ENCODE measurements at places on chromosomes 2 and 18.

DNA sequence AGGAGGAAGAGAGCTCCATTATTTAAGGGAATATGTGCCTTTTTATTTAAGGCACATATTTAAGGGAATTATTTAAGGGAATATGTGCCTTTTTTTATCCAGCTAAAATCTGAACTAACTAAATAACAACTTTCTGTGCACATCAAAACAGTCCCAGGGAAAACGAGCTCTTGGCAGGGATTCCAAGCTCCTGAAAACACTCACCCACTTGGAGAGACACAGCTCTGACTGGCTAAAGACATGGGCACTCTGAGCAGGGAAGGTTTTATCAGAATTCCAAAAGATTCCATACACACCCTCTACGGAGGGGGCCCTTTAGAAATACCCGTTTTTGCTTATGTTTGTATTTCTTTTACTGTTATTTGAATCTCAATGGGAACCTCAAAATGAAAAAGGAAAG lies 181.0 kb downstream of the ZNF516 start:
- no peak for DNase-seq

GRCh38 chr2:80244905-80245584 lies 59.5 kb downstream of the LRRTM1 start:
- DNase-seq = no peak

DNA sequence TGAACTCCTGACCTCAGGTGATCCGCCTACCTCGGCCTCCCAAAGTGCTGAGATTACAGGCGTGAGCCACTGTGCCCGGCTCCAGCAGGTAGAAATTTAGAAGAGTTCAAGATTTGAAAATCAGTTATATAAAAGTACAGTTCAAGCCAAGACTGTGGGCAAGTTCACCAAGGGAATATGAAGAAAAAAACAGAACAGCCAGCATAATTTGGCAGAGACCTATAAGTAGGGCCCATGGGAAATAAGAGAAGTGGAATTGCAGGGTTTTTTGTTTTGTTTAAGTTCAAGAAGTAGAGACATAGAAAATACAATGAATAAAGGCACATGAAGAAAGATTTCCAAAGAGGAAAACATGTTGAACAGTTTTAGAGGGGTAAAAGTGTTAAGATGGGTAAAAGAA lies 57.9 kb downstream of the BAZ2B start:
- no peak for DNase-seq

GRCh38 chr2:176370467-176371171 lies 101.4 kb downstream of the MTX2 start:
- DNase-seq = no peak

DNA sequence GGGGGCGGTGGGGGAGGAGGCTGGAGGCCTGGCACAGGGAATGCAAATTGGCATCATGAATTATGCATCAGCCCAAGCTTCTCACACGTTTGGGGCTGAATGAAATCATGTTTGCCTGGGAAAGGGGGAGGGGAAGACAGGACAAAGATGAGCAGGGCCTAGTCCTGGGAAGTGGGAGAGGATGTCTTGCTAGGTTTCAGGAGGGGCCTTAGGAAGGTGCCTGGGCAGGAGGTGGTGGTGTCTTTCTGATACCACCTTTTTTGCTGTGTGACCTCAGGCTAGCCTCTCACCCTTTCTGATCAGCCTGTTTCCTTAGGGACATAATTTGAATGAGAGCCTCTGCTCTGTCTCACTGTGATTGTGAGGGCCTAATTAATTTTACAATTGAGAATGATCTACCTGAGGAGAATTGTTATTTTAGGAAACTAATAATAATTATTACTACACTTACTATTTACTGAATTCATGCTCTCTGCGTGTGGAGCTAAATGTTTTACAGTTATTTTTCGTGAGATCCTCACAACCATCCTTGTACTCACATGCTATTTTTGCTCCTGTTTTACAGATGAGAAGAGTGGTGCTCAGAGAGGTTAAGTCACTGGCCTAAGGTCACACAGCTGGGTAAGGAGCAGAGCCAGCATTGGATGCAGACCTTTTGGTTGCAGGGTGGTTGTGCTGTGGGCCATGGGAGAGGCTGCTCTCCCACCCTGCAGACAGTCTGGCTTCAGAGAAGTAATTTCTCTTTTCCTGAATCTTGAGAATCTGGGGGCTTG lies 39.6 kb downstream of the INHBB start:
- no peak for DNase-seq

DNA sequence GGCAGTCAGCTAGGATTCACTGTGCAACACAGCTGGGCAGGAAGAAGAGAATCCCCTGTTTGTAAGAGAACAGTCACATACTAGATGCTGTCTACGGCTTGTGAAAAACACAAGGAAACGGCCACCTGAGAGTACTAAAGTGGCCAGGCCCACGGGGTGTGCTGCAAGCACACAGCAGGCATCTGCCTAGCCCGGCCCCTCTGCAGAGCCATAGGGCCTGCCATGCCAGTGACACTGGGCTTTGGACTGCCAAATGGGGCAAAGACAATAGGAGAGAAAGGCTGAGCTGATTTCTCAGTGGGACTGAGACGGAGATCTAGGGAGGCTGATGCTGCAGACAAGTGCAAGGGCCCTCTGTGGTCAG lies 10.3 kb downstream of the TUBB6 start:
- no peak for DNase-seq
